ENCODE measurements at places on chromosomes 2 and 18.

- DNase-seq: no peak
Measured at GRCh38 chr2:3641841-3642421, 16.1 kb upstream of the ALLC start.

DNA sequence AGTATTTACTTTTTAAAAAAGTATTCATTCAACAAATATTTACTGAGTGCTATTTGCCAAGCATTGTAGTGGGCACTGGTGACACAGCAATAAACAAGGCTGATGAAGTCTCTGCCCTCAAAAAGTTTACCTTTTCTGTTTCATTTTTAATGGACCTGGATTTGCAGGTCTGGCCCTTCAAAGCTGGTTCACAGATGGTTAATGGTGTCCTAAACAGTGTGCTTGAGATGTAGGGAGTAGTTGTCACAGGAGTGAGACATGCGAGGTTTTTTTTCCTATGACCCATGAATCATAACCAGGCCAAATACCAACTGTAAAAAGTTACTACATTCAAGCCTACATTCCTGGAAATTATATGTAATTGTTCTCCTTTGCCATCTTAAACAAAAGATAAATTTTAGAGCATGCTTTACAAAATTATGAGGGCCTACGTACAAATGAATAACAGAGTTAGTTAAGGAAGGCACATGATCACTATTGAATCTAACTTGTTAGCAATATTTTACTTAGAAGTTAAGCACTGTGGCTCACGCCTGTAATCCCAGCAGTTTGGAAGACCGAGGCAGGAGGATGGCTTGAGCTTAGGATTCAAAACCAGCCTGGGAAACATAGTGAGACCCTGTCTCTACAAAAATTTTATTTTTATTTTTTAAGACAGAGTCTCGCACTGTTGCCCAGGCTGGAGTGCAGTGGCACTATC lies 223.9 kb downstream of the MBD5 start:
- no peak for DNase-seq

GRCh38 chr2:145845207-145845894 lies 1325.4 kb upstream of the ZEB2 start:
- DNase-seq: no peak

GRCh38 chr18:79664525-79665125 lies 15.0 kb upstream of the CTDP1 start:
- DNase-seq: no peak

DNA sequence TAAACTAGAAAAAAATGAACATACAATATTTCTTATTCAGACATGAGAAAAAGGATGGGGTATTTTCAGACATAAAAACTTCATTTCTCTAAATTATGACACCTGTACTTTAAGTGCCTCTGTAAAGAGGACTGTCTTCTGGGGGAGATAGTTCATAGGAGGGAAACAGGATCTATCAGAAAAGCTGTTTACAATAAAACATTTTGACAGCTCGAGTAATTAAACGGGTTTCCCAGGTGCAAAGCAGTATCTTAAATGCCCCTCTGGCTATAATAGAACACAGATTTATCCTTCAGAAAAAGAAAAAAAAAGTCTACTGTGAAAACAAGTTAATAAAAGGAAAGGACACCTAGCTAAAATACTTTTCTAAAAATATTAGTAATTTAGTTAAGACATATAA lies 311.4 kb upstream of the UBE2E3 start:
- DNase-seq: no peak

GRCh38 chr2:78561876-78562275 lies 463.6 kb upstream of the REG3G start:
- DNase-seq: no peak

GRCh38 chr2:101362777-101363176 lies 24.5 kb downstream of the CREG2 start:
- no peak for DNase-seq

DNA sequence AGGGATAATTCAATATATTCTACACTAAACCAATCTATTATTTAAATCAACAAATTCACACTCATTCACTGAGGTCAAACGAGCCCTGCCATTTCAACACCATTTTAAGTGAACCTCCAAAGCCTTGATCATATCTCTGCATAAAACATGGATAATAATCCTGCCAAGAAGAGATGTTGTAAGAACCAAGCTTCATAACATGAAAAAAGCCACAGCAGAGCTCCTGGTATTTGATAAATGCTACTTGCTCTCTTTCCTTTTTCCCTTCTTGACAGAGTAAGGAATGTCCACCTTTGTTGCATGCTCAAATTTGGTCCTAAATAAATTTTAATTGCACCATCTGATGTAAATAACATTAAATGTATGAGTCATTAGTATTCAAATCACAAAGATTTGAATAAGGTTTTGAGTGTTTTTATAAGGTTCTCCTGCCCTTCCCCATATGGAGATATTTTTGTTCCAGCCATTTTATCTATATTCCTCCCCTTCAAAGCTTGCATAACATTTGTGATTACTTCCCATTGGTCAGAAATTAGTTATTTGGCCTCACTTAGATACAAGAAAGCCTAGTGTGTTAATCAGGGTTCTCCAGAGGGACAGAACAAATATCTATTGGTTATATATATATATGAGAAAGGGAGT lies 318.8 kb downstream of the RND3 start:
- DNase-seq: no peak

DNA sequence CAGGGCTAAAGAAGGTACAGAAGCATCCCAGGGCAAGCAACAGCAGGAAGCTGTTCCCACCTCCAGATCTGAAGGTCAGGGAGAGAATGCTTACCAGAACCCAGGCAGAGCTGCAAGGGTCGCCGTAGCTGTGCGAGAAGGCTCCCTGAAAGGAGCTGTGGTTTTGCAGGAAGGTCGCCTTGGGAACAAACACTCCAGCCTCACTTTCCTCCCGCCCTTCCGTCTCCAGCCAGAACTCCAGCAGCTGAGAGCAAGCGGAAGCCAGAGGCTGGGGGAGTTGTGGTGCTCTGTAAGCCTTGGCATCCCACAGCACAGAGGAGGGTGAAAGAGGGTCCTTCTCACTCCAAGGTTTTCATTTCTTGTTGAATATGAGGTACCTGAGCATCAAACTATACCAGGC lies 18.3 kb upstream of the ICOS start:
- DNase-seq: no peak

DNA sequence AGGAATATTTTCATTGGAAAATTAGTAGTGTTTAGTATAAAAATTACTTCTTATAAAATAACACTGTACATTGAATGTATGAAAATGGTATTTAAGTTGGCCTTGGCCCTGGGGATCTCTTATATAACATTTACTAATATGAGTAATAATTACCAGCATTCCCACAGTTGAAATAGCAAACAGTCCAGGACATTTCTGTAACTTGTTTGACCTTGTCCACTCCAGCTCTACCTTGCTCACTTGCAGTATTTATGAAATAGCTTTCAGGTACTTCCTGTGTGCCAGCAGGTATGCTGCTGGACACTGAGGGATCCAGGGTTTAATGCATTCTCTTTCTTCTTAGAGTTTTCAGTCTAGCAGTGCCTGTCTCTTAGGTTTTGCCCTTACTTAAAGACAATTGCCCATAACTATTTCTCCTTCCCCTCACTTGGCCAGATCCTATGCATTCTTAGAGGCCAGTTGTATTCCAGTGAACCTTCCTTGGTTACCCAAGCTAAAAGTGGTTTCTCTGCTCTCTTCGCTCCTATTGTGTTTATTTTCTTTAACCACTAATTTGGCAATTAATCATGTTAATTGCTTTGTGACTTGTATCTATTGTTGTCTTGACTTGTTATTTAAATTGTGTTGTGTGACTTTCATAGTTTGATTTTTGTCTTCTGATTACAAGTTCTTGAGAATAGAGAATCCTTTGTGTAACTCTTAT lies 25.9 kb downstream of the BABAM2 start:
- DNase-seq: no peak

GRCh38 chr2:239274391-239275043 lies 126.3 kb downstream of the HDAC4 start:
- no peak for DNase-seq

GRCh38 chr2:114006460-114006859 lies 116.6 kb downstream of the ACTR3 start:
- DNase-seq: no peak

DNA sequence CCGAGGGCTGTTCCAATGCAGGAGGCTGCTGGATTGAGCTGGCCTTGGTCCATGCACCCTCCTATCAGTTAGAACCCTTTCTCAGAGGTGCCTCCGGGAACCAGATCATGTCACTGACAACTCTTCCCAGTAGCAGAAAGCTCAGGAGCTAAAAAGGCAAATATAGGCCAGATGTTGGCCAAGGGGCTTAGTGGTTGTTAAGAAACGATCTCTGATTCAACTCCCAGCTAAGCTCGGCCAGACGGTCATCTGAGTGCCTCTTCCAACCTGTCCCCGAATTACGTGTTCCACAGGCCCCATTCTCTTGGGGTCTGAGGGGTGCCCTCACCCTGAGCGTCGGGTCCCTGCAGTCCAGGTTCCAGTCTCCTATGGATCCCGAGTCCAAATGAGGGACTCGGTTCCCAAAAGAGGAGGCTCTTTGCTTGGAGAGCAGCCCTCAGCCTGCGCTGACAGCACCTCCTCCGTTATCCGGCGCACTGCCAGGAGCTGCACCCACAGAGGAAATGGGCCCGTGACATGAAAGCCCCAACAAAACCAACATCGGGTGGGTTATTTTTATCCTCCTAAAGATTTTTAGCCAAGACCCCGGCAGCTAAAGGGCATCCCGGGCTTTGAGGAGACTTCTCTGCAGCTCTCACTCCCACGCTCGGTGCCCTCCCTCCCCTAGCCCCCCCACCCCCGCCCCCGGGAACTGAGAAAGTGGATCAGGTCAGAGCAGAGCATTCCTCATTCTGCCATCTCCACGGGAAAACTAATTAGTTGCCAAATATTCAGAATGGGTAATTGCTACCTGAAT lies 106.6 kb upstream of the ID2 start:
- no peak for DNase-seq

GRCh38 chr2:33320573-33320972 lies 155.9 kb upstream of the RASGRP3 start:
- no peak for DNase-seq

- no peak for DNase-seq
Measured at GRCh38 chr18:32072321-32072720, 19.4 kb upstream of the RNF138 start.

- DNase-seq: no peak
Measured at GRCh38 chr2:200056105-200056504, 100.7 kb downstream of the MAIP1 start.

DNA sequence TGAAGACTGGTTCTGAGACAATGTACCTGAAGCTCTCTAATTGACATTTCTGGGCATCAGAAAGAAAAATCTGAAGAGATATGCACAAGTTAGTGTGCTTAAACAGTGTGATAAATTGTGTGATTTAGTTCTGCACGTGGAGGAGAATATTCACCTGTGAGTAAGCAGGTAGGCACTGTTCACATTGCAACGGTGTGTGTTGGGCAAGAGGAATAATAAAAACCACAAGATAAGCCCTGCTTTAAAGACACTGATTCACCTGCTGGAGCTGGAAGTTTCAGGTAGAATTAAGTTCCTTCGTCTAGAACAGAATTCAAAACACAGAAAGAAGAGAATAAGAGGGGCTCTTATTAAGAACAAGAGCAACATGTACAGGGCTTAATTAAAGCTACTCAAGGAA lies 864.3 kb upstream of the SOX11 start:
- DNase-seq: no peak

DNA sequence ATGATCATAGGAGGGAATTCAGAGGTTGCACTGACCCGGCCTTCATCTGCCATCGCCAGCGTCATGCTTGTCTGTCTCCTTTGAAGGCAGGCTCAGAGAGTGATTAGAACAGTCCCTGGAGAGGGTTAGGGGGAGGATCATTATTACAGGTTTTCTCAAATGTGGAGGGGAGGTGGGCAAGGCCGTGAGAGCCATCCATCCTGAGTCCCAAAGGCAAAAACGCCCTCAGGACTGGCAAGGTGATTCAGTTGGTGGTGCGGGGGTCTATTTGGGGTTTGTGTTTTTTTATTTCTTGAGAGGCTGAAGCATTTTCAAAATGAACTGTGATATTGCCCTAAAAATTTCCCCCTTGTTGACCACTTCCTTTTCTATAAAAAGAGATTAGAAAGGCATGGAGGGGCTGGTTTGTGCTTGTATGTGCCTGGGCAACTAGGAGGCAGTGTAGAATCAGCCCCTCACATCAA lies 39.3 kb upstream of the GYPC start:
- DNase-seq: no peak

- DNase-seq: no peak
Measured at GRCh38 chr2:195425328-195425727, 231.7 kb upstream of the SLC39A10 start.

DNA sequence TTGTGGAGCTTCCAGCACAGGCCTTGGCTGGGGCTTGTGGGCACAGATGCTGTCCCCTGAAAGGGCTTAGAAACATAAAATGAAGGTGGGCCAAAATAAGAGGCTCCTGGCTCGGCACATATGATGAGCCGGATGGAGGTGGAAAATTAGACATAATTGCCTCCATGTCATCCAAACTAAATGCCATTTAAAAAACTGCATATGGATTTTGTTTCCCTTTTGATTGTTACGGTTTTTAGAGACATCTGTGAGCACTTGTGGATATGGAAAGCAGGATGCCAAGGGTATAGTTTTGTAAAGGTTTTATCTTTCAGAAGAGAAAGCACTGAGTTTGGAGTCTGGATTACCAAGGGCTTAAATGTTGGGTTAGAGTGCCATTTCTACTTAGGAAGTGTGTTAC lies 498.3 kb downstream of the RIT2 start:
- DNase-seq: no peak

DNA sequence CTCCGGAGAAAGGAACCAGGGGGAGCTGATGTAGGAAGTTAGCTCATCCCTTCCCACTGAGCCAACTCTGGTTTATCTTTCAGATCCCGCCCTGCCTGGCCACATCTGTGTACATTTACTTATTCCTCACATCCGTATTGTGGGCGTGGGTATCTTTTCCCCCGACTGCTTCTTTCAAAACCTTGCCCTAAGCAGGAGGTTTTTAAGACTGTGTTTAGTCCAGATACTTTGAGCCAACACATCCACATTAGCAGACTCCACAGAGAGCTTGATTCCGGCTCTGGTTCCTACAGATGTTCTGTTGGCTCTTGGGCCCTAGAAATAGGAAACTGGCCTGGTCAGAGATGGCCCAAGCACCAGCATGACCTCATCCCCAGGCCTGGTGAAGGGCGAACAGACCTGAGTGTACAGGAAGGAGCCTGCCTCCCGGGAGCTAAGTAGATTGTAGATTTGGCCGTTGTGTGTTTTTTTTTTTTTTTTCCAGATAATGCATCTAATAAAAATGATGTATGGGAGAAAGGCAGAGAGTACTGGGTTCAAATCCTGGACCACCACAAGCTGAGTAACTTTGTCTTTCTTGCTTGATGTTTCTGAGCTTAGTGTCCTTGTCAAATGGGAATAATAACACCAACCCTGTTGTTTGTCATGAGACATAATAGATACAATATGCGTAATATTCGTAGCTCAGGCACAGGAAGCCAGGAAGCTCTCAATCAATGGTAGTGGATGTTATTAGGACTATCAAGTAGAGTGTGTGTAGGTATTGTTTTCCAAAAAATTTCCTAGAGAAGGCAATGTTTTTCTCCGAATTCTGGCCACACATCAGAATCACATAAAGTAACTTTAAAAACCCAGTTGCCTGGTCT lies 92.3 kb downstream of the PRKCE start:
- DNase-seq: no peak

GRCh38 chr2:229511524-229511923 lies 202.8 kb downstream of the DNER start:
- DNase-seq: no peak

GRCh38 chr18:72867746-72868584 lies at the start of gene NETO1:
Gene NETO1 (minus strand): TSS chr18:72867987. CDS start chr18:72867291, 696 bp downstream.
- no peak for DNase-seq

GRCh38 chr2:240397924-240398645 lies 37.4 kb upstream of the GPC1 start:
- no peak for DNase-seq

- no peak for DNase-seq
Measured at GRCh38 chr2:62446491-62446890, 59.5 kb downstream of the TMEM17 start.

GRCh38 chr2:20929721-20930120 lies 106.8 kb upstream of the LDAH start:
- DNase-seq: no peak

Data from C1 segment of cervical spinal cord (tissue), 14 donors.